ENCODE measurements at places on chromosomes 12 and 14.

- peak; percentile 52 for DNase-seq
These were observed 30.3 kb upstream of the ADIPOR2 start for GRCh38 chr12:1660304-1661187.

- DNase-seq: no peak
These were observed at the start of gene KCNJ8 for GRCh38 chr12:21774358-21775132. Gene KCNJ8 (minus strand): TSS chr12:21774706. CDS start chr12:21773616, 1,090 bp downstream.

GRCh38 chr14:68843471-68844209, 50.8 kb upstream of the ZFP36L1 start:
- peak; percentile 65 for DNase-seq

GRCh38 chr12:113230315-113231234, 9.3 kb downstream of the TPCN1 start:
- DNase-seq: no peak

- no peak for DNase-seq
These were observed 76.3 kb upstream of the RTL1 start for GRCh38 chr14:100979780-100980179.

- no peak for DNase-seq
These were observed 183.8 kb downstream of the TTC7B start for GRCh38 chr14:90632451-90632850.

- no peak for DNase-seq
These were observed 55.7 kb upstream of the ABCD2 start for GRCh38 chr12:39675263-39675662.

GRCh38 chr14:74867673-74868072, 8.3 kb downstream of the PROX2 start:
- DNase-seq: peak; percentile 18

DNA sequence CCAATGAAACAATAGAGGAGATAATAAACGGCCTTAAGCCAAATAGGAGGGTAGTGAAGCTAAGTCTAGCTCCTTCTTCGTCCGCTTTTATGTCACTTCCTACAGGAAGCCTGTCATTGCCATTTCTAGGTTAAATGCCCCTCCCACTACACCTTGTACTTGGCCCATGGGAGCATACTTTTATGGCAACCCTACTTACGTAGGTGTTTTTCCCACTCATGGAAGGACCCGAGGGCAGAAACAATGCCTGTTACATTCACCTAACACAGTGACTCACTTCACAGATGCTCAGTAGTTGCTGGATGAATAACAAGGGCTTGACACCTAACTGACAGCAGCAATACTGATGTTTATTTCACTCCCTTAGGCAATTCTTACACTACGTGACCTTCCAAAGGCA, 44.5 kb downstream of the ALKBH1 start:
- DNase-seq: no peak

Data from stimulated activated CD4-positive, alpha-beta T cell treated with anti-CD3 and anti-CD28 coated beads, TNF-alpha, amount 100 ng/mL, for 4 hours (primary cell).